Thoracic aorta (tissue), 2 donors: ENCODE measurements at places on chromosomes 6 and 20.

DNA sequence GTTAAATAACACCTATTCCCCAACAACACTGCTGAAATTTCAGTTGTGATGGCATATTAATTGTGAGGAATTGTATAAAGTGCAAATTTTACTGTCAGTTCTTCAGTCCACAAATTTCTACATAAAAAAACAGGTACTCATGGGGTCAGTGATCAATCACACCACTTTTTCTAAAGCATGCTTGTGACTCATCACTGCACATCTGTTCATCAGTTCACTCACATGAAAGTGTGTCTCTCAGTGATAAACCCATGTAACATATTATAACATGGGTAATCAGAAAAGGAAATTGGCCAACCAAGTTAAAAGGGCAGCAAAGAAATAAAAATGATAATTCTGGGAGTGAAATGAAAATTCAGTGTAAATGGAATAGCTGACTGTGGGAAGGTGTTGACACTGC lies 234.7 kb upstream of the FKBP1C start:
- no peak for DNase-seq

GRCh38 chr20:2358006-2358405 lies 22.7 kb upstream of the TGM6 start:
- DNase-seq = no peak

DNA sequence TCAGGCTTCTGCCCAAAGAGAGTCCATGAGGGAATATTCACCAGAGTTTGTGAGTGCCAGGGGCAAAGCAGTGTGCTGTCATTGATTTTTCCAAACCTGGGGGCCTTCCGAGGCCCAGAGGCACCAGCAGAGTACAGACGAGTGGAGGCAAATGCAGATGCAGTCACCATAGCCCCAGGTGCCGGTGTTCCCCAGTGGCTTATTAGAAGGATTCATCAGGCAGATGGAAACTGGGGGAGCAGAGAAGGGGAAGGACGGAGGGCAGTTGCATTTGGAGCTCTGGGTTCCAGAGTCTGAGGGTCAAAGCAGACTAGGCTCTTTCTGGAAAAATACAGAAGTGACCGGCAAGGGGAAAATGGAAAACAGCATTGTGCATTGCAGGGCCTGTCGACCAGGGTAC lies 184.2 kb downstream of the ANKRD60 start:
- DNase-seq = no peak

GRCh38 chr6:89073840-89074239 lies 6.7 kb upstream of the PNRC1 start:
- no peak for DNase-seq

DNA sequence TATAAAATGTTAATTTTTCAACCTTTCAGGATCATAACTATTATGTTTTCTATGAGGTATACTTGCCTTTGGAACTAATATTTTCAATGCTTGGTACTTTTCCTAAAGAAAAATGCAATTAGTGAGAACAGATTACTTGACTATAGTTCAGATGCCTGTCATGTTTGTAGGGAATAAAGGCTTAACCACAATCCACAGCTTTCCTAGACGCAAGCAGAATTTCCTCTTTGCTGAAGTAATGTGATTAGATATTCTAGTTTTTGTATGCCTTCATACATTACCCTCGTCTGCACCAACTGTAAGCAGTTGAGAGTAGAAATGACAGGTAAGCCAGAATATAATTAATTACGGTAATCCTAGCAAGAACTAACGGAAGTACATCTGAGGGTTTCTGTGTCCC lies 581.4 kb upstream of the MMS22L start:
- DNase-seq = no peak
